ENCODE measurements at places on chromosomes 4 and X. TPM values are rescaled to one million over a fixed set of nuclear protein-coding genes. Genes with fewer than 3 reads are reported as not detected.

The AMBN gene
- polyA plus RNA-seq = not detected

DNA sequence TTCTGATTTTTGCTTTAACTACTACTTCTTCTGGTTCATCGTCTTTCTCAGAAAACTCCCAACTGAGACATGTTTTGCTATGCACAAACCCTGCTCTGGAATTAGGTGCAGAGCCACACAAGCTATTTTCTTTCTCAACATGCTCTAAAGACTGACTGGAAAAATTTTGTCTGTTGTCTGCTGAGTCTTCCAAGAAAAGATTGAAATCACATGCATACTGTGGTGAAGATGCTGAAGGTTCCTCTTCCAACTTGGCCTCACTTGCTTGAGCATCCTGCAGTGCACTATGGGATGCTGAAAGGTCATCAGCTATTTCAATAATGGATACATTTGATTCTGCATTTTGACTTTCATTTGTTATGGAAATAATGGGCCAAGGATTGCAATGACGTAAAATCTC lies 24.1 kb downstream of the PIN4 start:
- DNase-seq = no peak

The GAK gene
- polyA plus RNA-seq = 25.1 TPM

DNA sequence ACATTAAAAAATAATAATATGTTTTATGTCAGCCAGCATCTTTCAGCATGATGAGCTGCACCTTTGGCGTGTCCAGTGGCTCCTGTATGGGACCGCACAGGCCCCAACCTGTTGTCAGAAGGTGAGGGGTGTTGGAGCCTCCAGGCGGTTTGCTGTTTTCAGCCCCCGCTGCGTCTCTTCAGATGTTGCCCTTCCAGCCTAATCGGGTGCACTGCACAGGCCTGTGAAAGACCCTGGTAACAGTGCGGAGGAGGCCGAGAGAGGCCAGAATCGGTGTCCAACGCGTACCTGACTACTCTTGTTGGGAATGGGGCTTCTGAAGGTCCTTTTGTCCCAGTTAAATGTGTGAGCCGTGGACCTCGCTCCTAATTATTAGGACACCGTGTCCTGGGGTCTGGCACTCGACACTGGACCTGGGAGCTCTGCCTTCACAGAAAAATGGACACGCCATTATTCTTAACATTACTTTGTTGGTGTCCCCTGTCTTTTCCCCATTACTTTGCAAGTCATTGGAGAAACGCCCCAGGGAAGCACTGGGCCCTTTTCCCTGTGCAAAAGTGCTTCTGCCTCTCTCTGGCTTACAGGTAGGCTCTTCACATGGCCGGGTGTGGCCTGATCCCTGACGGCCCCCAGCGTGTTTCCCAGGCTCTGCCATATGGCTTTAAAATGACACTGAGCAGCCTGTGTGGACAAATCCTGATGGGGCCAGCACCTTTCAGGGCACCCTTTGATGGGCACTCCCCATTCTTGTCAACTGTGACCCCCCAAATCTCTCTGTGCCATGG lies 51.2 kb downstream of the TBC1D14 start:
- no peak for DNase-seq

The SULT1B1 gene
- 0.19 TPM for polyA plus RNA-seq

GRCh38 chr4:87989765-87990164 lies 14.3 kb downstream of the SPP1 start:
- no peak for DNase-seq

DNA sequence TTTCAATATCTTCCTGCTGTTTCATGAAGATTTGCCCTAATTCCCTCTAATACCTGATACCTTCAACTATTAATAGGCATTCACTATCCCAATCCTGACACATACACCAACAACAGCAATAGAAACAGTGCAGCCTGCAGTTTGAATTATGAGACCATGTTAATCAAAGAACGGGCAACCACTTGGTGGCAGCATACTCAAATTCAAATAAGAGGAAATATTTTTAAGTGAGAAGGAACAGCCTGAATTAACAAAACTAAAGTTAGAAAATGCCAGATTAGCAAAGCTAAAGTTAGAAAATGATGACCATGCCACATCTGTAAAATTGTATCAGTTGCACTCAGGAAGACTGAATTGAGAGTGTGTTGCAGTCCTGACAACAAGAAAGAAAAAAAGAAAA lies 204.9 kb downstream of the SMARCA1 start:
- peak; percentile 1 for DNase-seq

GRCh38 chr4:12846368-12846767 lies 637.8 kb downstream of the RAB28 start:
- DNase-seq = no peak

- peak; percentile 30 for DNase-seq
These were observed 80.8 kb downstream of the LARP1B start for GRCh38 chr4:128141866-128142265.

DNA sequence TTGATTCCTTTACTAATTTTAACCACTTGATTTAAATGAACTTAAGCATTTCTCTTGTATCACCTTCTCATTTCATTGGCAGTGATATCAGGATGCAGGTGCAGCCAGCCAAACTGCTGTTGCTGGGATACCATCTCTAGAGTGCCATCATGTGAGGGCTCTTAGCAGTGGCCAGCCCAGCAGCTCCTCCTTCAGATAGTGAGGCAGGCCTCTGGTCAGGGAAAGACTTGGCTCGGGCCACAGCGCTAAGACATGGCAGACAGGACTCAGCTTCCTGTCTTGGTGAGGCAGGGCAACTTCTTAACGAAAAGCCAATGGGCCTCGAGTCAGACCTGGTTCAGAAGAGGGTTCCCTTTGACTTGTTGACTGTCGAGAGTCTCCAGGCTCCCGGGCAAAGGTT lies 50.0 kb downstream of the NOP14 start:
- no peak for DNase-seq

The BEX5 gene
- not detected for polyA plus RNA-seq

Measured in mammary epithelial cell (primary cell).